Pulmonary artery endothelial cell (primary cell): ENCODE measurements at places on chromosomes 6 and 20.

DNA sequence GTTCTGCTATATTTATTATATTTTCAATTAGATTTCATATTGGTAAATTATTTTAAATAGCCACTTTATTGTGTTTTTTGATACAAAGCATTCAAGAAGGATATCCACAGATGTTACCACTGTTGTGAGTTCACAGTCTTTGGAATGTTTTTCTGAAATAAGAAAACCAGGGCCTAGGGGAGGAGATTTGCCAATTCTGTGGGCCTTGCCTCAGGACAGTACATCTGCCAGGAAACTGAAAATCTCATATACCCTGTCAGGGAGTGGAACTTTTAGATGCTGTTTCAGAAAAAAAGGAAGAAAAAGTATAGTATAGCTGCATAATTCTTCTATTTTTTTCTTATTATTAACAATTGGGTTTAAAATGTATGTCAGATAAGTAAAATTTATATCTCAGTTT, 995.9 kb upstream of the ADGRB3 start:
- no peak for DNase-seq

DNA sequence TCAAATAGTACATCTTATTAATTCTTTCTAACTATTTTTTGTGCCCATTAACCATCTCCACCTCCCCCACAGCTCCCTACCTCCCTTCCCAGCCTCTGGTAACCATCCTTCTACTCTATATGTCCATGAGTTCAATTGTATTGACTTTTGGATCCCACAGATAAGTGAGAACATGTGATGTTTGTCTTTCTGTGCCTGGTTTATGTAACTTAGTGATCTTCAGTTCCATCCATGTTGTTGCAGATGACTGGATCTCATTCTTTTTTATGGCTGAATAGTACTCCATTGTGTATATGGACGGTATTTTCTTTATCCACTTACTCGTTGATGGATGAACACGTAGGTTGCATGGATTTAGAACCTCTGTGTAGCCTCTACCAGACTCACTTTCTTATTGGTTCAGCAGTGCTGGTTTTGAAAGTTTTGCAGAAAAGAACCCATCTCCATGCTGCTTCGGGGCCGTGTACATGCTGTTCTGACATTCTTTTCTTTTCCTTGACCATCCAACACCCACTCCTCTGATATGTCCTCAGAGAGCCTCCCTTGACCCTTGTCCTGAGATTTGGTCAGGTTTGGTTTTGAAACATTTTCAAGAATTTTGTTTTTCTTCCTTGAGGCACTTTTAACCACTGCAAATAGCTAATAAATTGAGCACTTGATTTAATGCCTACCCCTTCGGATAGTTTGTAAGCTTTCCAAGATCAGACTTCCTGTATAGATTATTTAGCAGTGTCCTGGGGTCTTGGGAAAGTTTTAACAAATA, 231.2 kb upstream of the ZFP64 start:
- no peak for DNase-seq

GRCh38 chr6:96520171-96521115, 1.2 kb upstream of the UFL1 start:
- DNase-seq, result no peak

DNA sequence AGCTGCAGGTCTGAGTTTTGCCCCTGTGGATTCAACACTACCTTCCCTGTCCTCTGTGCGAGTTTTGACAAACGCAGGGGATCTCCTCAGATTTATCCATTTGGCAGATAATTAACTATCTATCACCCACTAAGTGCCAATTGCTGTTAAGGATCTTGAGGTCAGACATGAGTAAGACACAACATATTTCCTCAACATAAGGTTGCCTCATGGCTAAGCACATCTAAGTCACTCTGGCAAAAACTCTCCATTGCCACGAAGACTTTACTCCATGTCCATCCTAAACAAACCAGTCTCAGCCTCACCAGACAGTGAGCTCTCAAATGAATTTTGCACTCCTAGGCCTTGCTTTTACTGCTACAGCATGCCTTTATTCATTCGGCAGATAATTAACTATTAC, 408.4 kb downstream of the MAFB start:
- no peak for DNase-seq

DNA sequence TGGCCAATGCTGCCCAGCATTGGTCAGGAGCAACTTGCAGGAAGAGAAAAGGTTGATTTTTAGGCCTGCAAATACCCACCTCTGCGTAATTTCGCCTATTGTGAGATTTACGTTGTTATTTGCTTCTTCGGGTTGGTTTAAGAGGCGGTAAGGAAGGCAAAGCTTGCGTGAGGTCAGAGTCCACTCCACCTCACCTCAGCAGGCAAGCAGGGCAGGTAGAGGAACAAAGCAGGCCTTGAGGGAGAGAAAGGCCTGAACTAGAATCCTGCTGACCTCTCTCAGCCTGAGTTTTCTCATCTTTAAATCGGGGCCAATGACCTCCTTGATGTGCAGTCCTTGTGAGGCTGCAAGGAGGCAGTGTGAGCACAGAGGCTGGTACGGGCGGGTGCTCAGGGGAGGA, 239.1 kb downstream of the CDC5L start:
- no peak for DNase-seq

GRCh38 chr6:108105571-108105970, 31.0 kb upstream of the OSTM1 start:
- no peak for DNase-seq

- DNase-seq, result no peak
Observed at GRCh38 chr6:28125401-28125800, 992 bp downstream of the ZSCAN16 start.

DNA sequence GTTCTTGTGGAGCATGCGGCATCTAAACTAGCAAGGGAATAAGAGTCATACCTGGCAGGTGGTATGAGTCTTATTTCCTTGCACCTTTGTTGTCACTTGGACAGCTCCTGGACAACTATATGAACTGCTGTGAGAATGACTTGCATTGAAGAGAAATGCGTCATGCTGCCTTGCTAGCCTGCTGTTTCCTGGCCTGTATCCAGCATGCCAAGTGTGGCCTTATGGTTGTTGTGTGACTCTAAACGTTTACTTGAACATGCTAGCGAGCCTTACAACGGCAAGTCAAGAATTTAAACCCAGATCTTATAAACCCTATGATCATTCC, 90.4 kb downstream of the CEP162 start:
- DNase-seq, result no peak

- DNase-seq, result no peak
Observed at GRCh38 chr6:167737205-167737830, 89.4 kb upstream of the AFDN start.

GRCh38 chr6:42350911-42351310, 100.8 kb downstream of the TRERF1 start:
- no peak for DNase-seq

DNA sequence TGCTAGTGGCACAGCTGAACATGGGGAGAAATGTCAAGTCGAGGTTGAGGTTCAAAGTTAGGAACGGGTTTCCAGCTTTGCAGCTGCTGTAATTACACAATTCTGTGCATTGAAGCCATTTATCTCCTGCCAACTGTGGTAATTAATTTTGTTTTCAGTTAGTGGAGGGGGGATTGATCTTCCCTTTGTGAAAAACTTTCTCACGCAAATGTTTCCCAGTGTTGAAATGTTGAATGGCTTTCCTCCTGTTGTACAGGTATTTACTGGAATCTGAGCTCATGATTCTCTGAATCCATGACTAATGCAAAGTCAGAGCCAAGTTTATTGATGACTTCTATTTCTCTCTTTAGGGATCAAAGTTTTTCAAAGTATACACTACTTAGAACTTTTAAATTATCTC, 198.4 kb upstream of the SLC35B3 start:
- no peak for DNase-seq

- no peak for DNase-seq
Observed at GRCh38 chr6:79423216-79423615, 114.0 kb downstream of the LCA5 start.

- no peak for DNase-seq
Observed at GRCh38 chr20:59725476-59726280, 121.3 kb downstream of the PHACTR3 start.

GRCh38 chr6:37668251-37668650, 29.4 kb downstream of the MDGA1 start:
- DNase-seq, result no peak

DNA sequence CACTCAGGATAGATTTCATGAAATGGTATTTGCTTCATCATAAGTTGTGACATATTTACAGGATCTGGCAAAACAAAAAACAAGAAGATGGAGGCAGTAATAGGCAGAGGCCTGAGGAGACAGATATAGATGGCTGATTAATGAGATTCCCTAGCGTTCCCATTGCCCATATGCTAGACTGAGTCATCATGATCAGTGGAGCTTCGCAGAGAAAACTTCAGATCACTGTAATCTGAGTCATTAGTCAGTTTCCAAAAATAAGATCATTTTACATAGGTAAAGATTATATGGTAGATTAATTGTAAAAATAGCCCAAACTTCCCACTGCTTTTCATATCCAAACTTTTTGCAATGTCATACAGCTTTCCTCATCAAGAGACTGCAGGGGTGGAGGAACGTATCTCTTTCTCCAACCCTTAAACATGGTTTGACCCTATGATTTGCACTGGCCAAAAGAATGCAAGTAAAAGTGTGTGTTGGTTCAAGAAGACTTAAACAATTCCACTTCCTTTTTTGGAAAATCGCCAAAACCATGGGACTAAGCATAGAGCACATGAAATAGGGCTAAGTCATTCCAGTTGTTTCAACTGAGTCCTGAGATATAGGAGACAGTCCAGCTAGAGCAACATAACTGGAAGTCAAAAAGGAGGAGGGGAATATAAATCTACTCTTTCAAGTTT, 626.0 kb downstream of the RNF144B start:
- no peak for DNase-seq

- DNase-seq, result no peak
Observed at GRCh38 chr6:30684386-30685156, 1.9 kb downstream of the PPP1R18 start.

DNA sequence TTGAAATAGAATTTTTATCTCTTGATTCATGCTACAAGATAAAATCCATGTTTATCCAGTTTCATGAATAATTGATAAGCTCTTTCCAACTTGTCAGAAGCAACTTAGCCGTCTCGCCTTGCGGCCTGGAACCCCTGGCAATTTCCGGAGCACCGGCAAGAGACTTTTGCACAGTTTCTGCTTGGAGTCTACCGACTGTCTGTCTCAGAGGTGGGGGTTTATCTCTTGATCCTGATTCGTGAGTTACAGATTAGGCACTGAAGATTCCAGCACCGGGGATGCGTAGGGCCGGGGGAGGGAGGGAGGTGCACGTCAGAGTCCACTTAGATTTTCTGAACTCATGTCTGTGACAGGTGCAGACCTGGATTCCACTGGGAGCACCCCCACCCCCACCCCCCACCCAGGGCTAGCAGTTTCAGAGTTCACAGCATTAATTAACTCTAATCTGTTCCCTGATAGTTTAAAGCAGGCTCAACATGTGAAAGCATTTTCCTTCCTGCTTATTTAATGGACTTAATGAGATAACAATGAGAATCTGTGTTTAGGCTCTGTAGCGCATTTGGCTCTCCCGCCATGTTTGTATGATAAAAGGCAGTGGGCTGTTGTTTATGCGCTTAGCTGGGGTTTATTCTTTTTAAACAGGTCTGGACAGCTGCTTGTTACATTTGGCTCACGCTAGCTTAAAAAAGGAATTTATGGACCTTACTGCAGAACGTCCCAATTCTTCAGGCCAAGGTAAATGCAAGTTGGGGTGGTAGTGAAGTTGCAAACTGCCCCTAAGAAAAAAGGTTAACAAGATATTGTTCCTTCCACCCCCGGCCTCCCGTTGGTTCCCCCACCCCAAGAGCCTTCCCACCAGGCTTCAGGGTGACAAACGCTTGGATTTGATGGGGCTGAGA, 8.1 kb upstream of the APCDD1L start:
- DNase-seq, result no peak

- DNase-seq, result no peak
Observed at GRCh38 chr6:153840039-153840850, 198.8 kb upstream of the OPRM1 start.

DNA sequence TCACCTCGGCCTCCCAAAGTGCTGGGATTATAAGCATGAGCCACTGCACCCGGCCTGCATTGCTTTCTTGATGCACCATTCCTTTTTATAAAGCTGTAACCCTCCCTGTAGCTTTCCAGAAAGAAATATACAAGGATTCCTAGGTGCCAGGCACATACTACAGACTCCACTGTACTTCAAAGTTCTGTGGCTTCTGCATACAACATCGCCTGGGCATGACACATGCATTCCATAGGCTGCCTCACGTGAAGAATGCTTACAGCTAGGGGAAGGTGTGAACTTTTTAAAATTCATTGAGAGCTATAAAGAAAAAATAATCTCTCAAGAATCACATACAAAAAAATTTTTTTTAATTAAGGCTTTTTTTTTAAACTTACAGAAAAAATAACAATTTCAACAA, 50.2 kb downstream of the TRAM2 start:
- no peak for DNase-seq

DNA sequence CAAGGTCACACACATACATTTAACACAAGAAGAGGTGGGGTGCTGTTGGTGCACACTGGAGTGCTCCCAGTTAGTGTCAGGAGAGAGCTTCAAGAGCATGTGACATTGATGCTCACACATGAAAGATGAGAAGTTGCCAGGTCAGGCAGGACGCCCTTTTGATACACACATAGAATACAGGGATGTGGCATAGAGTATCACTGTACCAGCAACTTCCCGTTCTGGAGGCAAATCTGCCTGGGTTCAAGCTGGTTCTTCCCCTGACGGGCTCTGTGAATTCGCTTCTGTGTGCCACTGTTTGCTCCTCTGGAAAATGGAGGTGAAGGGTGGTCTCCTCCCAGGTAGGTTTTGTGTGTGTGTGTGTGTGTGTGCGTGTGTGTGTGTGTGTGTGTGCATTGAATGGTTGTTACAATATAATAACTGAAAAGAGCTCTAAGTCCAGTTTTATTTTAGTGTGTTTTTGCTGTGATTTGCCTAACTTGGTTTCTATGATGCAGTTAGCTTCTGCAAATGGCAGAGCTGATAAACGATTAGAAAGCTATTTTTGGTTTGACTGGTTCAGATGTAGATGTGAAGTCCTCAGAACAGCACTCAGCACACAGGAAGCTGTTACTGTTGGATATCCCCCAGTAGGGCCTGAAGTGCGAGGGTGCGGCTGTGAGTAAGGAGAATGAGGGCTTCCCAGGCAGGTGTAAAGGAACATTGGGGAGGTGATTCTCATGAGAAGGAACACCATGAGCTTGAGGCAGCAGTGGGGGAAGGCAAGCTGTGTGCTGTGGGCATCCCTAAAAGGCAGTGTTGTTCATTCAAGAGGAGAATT, 53.4 kb downstream of the HIVEP1 start:
- DNase-seq, result no peak

DNA sequence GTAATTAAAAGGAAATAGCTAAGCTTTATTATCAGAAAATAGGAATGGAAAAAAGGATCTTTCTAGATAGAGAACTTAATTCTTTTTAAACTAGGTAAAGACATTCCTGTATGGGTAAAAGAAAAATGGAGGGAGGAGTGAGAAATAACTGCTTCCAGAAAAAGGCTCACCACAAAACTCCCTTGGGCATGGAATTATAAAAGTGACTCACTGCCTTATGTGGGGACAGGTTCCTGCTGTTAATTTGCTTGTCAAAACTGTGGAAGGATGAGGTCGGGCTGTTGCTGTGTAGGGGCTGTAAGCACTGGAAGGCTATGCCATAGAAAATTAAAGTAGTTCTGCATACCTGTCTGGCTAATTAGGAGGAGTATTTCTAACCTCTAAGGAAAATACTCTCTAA, 158.7 kb downstream of the UBE3D start:
- DNase-seq, result no peak

- no peak for DNase-seq
Observed at GRCh38 chr6:157314705-157315321, 8.5 kb downstream of the TMEM242 start.
